ENCODE measurements at places on chromosomes 1 and 21.

- DNase-seq = peak; percentile 49
Observed at GRCh38 chr1:68232289-68233148, at the start of gene WLS. Gene WLS, minus strand, starts transcription at chr1:68232523. Its CDS starts 224 bp downstream, at chr1:68232299.

GRCh38 chr1:9275567-9276034 is 17.1 kb upstream of the SPSB1 start:
- DNase-seq = peak; percentile 39

DNA sequence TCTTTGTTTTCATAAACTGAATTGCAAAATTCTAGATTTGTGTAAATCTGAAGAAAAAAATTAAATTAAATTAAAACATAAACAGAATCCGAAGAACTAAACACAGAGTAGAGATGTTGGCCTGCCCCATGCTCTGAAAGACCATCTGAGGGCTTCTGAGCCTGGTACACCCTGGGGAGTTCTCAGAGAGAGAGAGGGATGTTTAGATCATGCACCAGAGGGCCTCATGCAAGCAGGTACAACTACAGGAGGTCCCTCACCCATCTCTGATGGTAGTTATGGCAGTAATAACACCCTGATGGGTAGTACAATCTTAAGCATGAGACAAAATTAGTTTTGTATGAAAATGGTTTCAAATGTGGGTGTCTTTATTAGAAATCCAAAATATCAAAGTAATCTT is 127.7 kb downstream of the TGFB2 start:
- DNase-seq = no peak

- no peak for DNase-seq
Observed at GRCh38 chr1:226660410-226661182, 78.5 kb downstream of the ITPKB start.

DNA sequence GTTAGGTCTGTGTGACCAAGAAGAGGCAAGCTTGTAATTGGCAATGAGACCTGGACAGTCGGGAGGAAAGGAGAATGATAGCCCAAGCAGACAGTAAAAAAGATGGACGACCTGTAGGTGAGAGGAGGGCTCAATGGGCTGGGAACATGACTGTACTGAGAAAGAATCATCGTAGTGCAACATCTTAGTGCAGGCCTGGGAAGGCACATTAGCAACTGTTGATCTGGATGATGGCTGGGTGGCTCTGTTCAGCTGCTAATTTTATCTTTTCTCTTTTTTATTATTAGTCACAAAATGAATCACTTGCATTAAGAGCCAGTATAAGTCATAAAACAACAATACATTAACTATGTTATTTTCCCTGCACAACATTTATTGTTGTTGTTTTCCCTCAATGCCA is 32.9 kb downstream of the IFI44 start:
- DNase-seq = no peak

DNA sequence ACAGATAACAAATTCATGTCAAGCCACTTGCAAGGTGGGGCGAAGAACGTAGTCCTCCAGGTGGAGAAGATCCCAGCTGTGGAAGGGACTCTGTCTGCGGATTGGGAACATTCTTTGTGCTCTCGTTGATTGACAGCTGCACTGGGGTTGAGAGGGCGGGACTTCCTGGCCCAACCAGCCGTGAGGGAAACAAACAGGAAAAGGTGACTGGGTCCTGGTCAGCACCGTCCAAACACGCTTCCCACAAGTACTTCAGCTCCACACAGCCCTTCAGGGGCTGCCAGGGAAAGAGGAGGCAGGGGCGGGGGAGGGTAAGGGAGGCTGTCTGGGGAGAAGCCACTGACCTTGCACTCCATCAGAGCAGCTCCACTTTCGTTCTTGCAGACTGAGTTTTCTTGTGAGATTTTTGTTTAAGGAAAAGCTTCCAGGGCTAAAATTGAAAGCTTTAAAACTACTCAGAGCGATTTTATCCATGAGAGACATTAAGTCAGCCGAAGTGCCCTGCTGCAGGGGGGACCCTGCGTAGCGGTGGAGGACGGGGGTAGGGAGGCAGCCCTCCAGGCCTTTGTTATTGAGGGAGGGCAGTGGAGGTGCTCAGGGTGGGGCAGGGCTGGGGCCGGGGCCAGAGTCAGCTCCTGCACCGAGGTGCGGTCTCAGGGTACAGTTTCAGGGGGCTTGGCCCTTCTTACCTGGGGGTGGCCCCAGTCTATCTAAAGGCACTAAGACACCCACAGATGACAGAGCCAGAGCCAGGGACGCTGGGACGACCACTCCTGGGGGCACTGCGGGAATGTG is 21.6 kb upstream of the STUM start:
- no peak for DNase-seq

GRCh38 chr1:9651565-9652378 is at the start of gene PIK3CD:
Gene PIK3CD, plus strand, starts transcription at chr1:9651731. Its CDS starts 58,725 bp downstream, at chr1:9710456.
- no peak for DNase-seq

GRCh38 chr1:28895896-28896608 is 18.3 kb upstream of the EPB41 start:
- DNase-seq = no peak

DNA sequence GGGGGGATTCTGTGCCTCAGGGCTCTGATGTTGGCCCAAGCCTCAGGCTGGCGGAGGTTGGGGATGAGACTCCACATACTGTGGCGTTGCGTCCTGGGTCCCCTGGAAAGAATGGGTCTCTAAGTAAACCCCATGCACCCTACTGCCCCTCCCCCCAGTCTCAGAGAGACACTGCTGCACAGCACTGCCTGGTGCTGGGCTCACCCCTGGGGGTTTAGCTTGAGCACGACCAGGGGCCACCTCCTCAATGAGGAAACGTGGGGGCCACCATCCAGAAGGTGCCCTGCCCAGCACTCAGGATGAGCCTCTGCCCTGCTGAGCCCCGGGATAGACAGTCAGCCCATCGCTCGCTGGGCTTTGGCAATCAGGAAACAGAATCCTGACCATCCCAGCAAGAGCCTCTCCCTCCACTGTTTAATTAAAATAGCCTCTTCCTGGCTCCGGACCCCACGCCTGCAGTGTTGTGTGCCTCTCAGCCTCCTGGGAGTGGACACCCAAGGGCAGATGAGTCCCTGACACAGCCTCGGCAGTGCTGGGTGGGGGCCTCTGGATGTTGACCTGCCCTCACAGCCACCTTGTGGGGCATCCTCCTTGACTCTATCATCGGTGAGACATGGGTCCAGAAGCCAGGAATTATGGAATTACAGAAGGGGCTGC is 3.5 kb upstream of the KRTAP10-4 start:
- no peak for DNase-seq

GRCh38 chr1:177384461-177384860 is 213.7 kb downstream of the BRINP2 start:
- DNase-seq = no peak

GRCh38 chr1:220841293-220841692 is 38.0 kb upstream of the HLX start:
- DNase-seq = peak; percentile 77

GRCh38 chr1:76015478-76016103 is 59.0 kb upstream of the ST6GALNAC3 start:
- no peak for DNase-seq

DNA sequence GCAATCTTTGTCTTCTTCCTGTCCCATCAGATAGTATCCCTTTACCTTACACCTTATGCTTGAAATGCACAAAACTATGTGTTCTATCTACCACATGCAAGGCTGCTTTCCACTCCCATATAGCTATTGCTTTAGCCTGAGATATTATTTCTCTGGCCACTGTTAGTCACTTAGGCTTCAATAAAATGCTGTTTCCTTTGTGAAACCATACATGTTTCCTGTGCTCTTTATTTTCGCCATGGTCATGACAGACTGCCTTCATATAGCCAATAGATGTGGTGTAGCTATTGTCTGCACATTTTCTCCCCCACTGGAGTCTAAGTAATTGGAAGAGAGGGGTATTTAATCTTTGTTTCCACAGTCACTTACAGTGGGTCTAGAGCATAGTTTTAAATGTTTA is 108.4 kb downstream of the GREM2 start:
- DNase-seq = no peak

GRCh38 chr1:54768093-54768492 is 3.8 kb upstream of the PARS2 start:
- peak; percentile 5 for DNase-seq

GRCh38 chr1:154328318-154329151 is 3.2 kb downstream of the ATP8B2 start:
- no peak for DNase-seq

DNA sequence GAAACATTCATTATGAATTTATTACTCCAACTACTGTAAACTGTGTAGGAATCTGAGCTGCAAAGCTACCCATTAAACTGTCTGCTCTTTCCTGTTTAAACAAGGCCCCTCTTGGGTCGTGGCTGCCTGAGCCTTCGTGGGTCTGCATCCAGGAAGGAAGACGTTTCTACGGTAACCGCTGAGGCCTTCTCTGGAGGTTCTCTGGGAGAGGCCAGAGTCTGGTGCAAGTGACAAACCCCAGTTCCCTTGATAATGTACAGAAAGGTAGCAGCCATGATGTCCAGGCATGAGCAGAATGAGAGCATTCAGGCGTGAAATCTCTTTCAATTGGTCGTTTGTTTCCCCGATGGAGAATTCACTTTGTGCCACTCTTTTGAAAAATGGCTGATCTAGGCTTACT is 350.2 kb downstream of the PLPP3 start:
- no peak for DNase-seq

DNA sequence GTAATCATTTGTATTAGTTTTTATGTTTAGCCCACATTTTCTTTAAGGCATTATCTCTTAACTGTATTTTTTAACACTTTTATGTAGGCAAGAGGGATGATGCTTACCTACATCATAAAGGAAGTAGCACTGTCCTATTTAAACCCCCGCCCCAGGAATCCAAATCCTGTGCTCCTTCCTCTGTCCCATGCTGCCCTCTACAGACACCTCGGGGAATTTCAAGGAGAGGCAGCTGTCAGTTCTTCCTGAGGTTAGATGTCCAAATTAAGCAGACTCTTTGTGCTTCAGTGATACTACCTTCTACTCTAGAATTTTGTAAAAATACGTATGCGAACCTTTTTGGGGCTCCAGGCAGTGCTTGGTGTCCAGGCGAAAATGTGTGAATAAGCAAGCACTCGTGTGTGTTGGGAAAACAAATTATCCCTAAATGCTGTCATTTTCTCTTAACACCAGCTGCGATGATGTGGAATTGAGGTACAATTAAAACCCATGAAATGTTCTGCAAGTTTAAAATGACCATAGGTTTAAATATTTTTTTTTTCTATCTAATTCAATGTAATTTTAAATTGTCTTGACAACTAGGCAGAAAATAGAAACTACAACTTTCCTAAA is 19.2 kb downstream of the CRCT1 start:
- peak; percentile 42 for DNase-seq

- no peak for DNase-seq
Observed at GRCh38 chr1:169460191-169460833, 25.4 kb downstream of the SLC19A2 start.

GRCh38 chr1:27664291-27664690 is 7.7 kb downstream of the IFI6 start:
- DNase-seq = no peak

DNA sequence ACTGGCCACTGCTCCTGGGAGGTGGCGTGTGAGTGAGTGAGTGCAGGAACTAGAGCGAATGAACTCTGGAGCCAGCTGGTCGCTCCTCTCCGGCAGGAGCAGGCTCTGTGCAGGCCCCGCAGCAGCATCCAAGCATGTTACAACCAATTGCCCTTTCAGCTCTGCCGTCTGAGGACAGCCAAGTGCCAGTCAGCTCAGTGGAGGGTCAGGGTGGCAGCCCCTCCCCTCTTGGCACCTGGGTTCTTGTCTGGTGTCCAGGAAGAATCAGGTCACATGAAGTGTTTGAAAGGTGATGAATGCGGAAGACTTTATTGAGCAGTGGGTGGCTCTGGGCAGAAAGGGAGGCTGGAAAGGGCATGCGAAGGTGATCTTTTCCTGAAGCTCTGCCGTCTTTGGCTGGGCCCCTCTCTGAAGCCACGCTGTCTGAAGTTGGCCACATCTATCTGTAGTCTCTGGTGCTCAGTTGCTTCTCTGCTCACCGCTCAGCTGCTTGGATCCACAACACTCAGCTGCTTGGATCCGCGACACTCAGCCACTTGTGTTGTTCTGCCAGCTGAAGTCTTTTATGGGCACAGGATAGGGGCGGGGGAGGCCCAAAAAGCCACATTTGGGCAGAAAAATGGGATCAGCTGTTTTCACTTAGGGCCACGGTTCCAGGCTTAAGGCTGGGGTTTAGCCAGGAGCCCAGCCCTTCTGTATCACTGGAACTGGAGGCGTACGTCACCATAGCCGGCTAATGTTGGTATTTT is 139.8 kb downstream of the ADSS2 start:
- DNase-seq = no peak

DNA sequence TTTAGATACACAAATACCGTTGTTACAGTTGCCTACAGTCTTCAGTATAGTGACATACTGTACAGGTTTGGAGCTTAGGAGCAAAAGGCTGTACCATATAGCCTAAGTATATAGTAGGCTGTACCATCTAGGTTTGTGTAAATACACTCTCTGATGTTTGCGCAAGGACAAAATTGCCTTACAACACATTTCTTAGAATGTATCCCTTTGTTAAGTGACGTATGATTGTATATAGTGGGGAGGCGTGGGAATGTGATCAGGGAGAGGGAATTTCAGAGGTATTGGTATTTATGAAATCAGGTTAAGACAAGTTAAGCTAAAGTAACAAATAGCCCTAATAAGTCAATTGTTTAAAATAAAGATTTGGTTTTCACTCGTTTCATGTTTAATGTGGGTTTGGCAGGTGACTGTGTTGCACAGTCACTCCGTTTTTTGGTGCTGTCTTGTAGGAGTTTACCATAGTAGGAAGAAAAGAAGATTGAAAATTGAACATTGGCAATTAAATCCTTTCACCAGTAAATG is 2.7 kb downstream of the GORAB start:
- no peak for DNase-seq

GRCh38 chr21:16535102-16535422 is 805.3 kb downstream of the USP25 start:
- peak; percentile 47 for DNase-seq

DNA sequence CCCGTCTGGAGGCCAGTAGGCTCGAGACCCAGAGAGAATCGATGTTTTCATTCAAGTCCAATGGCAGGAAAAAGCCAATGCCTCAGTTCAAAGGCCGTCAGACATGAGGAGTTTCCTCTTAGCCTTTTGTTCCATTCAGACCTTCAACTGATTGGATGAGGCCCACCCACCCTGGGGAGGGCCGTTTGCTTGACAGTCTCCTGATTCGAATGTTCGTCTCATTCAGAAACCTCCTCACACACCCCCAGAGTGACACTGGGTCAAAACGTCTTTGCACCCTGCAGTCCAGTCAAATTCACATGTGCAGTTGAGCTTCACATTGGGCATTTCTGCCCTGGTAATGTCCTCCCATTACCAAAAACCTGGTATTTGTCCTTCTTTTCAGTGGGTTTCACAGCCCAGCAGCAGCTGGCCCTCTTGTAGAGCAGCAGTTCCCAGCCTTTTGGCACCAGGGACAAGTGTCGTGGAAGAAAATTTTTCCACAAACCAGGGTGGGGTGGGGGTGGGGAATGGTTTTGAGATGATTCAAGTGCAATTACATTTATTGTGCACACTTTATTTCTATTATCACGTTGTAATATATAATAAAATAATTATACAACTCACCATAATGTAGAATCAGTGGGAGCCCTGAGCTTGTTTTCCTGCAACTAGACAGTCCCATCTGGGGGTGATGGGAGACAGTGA is 40.1 kb downstream of the RSPH1 start:
- DNase-seq = no peak
